ENCODE measurements at places on chromosomes 1 and 21. TPM values are rescaled to one million over a fixed set of nuclear protein-coding genes. Genes with fewer than 3 reads are reported as not detected.

- DNase-seq, result peak; percentile 53
These were observed 118.8 kb upstream of the PALMD start for GRCh38 chr1:99527078-99527477.

DNA sequence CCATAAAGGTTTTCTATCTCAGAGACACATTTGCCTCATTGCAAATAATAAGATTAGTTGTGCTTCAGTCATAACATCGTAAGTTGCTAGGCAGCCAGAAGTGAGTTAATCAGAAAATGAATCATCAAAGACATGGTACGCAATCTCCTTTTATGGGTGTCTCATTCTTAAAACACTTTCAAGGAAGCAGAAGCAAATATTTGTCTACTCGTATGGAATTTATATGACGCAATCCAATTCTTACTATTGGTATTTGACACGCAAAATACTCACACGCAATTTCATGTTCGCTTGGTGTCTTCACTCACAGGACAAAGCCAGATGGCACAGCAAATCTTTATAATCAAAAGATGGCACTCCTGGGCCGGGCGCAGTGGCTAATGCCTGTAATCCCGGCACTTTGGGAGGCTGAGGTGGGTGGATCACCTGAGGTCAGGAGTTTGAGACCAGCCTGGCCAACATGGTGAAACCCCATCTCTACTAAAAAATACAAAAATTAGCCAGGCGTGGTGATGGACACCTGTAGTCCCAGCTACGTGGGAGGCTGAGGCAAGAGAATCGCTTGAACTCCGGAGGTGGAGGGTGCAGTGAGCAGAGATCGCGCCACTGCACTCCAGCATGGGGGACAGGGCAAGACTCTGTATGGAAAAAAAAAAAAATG, 56.4 kb downstream of the HLCS start:
- no peak for DNase-seq

GRCh38 chr21:45551783-45552695, 9.8 kb upstream of the SLC19A1 start:
- no peak for DNase-seq

DNA sequence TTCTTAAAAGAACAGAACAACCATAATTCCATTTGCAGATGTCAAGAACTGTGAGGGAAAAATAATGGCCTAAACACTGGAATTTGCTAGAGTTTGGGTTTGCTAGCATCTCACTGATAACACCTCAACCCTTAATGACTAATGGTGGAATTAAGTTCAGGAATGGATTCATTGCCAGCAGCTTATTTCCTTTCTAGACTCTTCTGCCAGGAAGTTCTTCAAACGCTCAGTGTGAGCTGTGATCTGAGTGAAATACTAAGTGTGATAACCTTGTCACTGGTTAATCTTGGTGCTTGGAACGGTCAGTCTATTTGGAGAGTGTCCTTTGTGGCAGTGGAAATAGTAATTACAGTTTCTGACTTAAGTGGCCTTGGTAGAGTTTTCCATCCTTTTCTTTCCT, 21.6 kb upstream of the PLEKHM2 start:
- no peak for DNase-seq

DNA sequence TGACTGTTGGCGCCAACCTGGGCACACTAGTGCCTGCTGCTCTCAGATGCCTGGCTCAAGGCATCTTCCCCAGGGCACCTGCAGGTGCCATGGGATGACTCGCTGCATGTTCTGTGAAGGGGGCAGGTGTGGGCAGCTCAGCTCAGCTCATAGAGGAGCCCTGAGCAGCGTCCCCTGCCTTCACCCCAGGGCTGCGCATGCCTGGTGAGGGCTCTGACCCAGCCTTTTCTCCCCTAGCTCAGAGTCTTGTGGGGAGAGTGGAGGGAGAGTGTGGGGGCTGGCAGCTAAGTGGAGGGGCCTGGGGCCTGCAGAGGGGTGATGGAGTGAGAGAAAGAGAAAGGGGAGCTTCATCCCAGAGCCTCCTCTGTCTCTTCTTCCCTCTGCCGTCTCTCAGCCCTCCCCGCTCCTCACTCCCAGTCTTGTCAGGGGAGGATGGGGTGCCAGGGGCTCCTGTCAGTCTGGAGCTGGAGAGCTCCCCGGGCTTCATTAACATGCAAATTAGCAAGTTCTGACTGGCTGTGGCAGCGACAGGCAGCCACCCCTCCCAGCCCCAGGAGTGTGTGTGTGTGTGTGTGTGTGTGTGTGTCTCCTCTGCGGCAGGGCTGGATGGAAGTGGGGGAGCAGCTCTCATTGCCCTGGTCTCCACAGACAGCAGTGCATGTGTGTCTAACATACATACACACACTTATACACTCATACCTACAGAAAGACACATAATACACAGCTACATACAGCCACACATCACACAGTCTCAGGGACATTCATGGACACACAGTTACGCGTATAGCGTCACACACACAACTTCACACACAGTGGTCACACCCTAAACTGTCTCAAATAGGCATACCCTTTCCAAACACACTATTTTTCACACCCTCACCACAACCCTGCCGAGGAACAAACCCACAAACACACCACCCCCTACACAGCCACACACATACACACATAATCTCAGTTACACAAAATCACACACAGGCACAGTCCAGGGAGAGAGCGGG, 34.0 kb downstream of the FOXO6 start:
- DNase-seq, result no peak

DNA sequence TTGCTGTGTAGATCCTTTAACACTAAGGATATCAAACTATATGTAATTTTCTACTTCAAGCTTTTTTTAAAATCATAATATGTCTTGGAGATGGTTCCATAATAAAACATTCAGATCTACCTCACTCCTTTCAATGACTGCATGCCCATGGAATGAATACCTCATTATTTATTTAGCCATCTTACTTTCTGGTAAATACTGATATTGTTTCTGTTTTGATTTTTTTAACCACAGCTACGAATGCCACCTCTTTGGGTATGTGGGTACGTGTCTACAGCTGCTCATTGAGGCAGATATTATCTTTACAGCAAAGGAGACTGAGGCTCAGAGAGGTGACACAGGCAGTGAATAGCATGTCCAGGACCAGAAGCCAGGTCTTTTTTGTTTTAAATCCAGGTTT, 215.7 kb downstream of the ST6GALNAC3 start:
- no peak for DNase-seq

DNA sequence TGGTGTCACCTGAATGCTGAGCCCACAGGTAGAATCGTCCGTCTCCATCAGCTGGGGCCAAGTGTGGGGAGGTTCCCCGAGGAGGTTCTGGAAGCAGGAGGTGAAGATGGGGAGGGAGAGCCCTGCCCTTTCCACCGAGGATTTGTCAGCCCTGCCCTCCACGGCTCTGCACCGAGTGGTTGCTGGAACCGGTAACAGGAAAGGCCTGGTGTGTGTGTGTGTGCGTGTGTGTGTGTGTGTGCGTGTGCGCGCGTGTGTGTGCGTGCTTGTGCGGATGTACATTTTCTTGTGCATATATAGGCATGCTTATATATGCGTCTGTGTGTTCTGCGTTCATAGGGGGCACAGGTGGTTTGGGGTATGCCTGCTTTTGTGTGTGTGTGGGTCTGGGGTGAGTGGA, 3.5 kb downstream of the NBL1 start:
- no peak for DNase-seq

- DNase-seq, result no peak
These were observed 5.8 kb downstream of the PTGER3 start for GRCh38 chr1:71041806-71042205.

DNA sequence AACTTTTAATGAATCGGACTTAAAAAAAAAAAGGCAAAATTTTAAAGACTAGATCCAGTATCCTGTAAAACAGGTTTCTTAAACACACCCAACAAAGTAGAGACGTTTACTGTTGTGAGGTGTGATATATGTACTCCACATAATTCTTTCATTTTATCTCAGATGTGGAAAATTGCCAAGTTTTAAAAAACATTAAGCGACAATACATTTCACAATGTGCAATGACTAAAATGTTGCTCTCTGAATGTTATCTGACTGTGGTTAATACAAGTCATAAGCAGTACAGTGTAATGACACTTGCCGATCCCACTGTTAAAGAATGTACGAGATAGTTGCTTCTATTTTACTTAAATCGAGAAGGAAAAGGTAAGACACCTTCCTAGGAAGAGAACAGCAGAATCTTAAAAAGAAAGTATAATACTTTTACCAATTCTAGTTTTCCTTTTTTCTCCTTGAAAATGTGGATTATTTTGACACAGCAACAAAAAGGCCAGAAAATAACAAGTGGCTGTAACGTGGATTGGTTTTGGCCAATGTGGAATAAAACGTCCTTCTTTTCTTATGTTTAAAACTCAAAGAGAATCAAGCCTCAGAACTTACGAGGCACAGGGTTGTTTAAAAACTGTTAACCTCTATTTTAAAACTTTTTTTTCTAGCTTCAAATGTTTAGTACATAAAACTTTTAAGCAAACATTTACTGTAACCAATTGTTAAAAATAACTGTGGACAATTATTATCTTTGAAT, 51.4 kb downstream of the TP53BP2 start:
- no peak for DNase-seq

DNA sequence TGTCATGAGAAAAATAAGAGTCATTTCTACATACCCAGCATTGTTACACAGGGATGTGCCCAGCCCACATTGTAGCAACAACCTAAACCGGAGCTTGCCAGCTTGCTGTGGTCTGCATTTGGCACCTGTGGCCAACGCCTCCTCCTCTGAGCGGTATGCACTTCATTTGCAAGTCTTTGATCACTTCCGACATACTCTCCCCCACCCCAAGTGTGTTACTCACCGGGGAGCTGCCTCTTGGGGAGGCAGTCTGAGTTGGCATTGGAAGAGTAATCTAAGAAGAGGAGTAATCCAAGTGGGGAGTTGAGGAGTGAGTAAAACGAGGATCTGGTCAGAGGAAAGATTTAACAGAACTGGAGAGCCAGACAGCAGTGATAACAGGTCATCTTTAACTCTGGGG, 3.8 kb downstream of the BCL9 start:
- DNase-seq, result no peak

DNA sequence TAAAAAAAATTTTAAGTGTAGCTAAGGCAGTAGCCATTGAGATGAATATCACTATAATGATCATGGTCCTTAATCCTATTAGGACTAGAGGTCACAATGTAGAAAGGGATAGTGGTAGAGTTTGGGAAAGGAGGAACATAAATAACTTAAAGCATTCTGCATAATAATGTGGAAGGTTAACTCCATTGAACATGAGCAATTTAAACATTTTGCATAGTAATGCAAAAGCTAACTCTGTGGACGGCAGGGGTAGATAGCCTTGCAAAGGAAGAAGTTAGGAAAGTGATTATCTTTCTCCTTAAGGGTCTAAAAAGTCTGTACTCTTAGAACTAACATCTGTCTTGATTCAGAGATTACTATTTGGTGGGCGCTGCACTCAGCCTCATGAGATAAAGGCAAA, 39.0 kb upstream of the DENND1B start:
- no peak for DNase-seq

GRCh38 chr1:113978863-113979702, at the start of gene OLFML3:
Gene OLFML3, plus strand, starts transcription at chr1:113979474. Its CDS starts 43 bp downstream, at chr1:113979517.
- DNase-seq, result peak; percentile 83

- DNase-seq, result no peak
These were observed 209.4 kb downstream of the HIVEP3 start for GRCh38 chr1:41709331-41709730.

GRCh38 chr1:119472080-119472818, 34.8 kb upstream of the HSD3B1 start:
- no peak for DNase-seq

- DNase-seq, result no peak
These were observed 486.7 kb downstream of the OMA1 start for GRCh38 chr1:58059789-58060188.

GRCh38 chr1:41239988-41240610, 2.0 kb downstream of the SCMH1 start:
- peak; percentile 55 for DNase-seq

GRCh38 chr1:29236712-29237128, 398 bp downstream of the PTPRU start:
- no peak for DNase-seq

- DNase-seq, result no peak
These were observed 142.0 kb upstream of the GRIK3 start for GRCh38 chr1:37176269-37176668.

Gene POLR3GL
- 26.0 TPM for total RNA-seq

Gene DNASE2B
- total RNA-seq, result 0.18 TPM

Gene C1QC
- not detected for total RNA-seq

Gene SIM2
- total RNA-seq, result 0.50 TPM

Gene KRTAP19-1
- 0.34 TPM for total RNA-seq

Gene OR2T2
- not detected for total RNA-seq

Gene CADM3
- total RNA-seq, result 1.5 TPM

Gene CA14
- 54.4 TPM for total RNA-seq

Gene JAM2
- 0.26 TPM for total RNA-seq

Gene OPTC
- total RNA-seq, result not detected
